ENCODE measurements at places on chromosomes 3 and 15. TPM values are rescaled to one million over a fixed set of nuclear protein-coding genes. Genes with fewer than 3 reads are reported as not detected.

The ADCY5 gene
- total RNA-seq, result 0.38 TPM

The CNTN4 gene
- total RNA-seq, result not detected

The PTH1R gene
- 0.37 TPM for total RNA-seq

The PLSCR5 gene
- total RNA-seq, result not detected

The ZDHHC19 gene
- total RNA-seq, result 0.60 TPM

The CACNA2D3 gene
- not detected for total RNA-seq

The SLC7A14 gene
- not detected for total RNA-seq

The SGO1 gene
- 16.0 TPM for total RNA-seq

The TRPM1 gene
- total RNA-seq, result not detected

The CRTC3 gene
- total RNA-seq, result 19.6 TPM

The CD200R1 gene
- total RNA-seq, result 0.09 TPM

The TMEM202 gene
- not detected for total RNA-seq

The UBAP1L gene
- total RNA-seq, result 0.59 TPM

The TPRG1 gene
- total RNA-seq, result 0.21 TPM

The DNAH12 gene
- 0.19 TPM for total RNA-seq

The TM4SF4 gene
- 30.7 TPM for total RNA-seq
